ENCODE measurements at places on chromosomes 6 and 20. TPM values are rescaled to one million over a fixed set of nuclear protein-coding genes. Genes with fewer than 3 reads are reported as not detected.

Gene IL20RA
- total RNA-seq: 0.35 TPM

- H3K27me3 ChIP-seq: no peaks in the 10 kb centered on the region
- no peak overlapping the region for H3K27ac ChIP-seq
- H3K4me3 ChIP-seq: no peak overlapping the region
- DNase-seq: no peak
- no peaks in the 10 kb centered on the region for H3K36me3 ChIP-seq
Observed at GRCh38 chr20:60115451-60115850, 157.2 kb downstream of the CDH26 start.

- H3K36me3 ChIP-seq: no peaks in the 10 kb centered on the region
- H3K4me1 ChIP-seq: no peaks in the 10 kb centered on the region
- no peak overlapping the region for H3K27ac ChIP-seq
- H3K4me3 ChIP-seq: no peak overlapping the region
Observed at GRCh38 chr6:127023001-127023778, 95.3 kb upstream of the RSPO3 start.

Gene SLCO4A1
- total RNA-seq: 3.1 TPM

DNA sequence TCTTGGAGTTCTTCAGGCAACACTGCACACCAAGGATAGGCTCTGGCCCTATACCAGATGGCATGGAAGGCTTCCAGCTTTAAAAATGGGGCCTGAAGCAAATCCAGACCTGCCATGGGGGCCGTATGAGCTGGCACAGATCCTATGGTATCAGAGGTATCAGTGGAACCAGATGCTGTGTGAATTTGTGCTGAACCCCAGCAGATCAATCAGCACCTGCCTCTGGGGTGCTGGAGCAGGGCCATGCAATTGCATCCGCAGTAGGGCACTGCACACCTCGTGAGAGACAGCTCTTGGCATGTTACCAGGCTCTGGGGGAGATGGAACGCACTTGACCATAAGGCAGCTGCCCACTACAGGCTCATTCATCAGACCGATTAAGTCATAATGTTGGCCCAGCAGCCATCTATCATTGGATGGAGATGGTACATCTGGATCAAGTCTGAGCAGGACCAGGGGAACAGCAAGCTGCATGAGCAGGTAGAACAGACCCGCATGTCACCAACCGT is 221.5 kb downstream of the MYLK4 start:
- no peaks in the 10 kb centered on the region for H3K36me3 ChIP-seq
- H3K4me1 ChIP-seq: no peaks in the 10 kb centered on the region
- H3K4me3 ChIP-seq: no peak overlapping the region
- no peaks in the 10 kb centered on the region for H3K27me3 ChIP-seq

DNA sequence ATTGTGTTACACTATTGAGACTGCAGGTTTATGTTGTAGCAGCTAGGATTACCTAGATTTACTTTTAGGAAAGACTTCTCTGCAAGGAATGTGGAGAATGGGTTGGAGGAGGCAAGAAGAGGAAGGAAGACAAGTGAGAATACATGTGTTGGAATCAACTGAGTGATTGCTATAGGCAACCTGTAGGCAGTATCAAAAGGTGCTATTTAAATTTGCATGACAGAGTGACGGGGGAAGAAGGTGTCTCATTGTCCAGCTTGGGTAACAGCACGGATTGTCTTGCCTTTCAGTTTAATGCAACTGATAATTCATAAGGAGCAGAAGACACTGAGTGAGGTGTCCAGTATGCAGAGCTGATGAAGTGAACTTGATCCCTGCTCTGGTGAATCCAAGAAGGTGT is 19.4 kb downstream of the SERPINB9 start:
- no peak for DNase-seq
- H3K27ac ChIP-seq: no peak overlapping the region

DNA sequence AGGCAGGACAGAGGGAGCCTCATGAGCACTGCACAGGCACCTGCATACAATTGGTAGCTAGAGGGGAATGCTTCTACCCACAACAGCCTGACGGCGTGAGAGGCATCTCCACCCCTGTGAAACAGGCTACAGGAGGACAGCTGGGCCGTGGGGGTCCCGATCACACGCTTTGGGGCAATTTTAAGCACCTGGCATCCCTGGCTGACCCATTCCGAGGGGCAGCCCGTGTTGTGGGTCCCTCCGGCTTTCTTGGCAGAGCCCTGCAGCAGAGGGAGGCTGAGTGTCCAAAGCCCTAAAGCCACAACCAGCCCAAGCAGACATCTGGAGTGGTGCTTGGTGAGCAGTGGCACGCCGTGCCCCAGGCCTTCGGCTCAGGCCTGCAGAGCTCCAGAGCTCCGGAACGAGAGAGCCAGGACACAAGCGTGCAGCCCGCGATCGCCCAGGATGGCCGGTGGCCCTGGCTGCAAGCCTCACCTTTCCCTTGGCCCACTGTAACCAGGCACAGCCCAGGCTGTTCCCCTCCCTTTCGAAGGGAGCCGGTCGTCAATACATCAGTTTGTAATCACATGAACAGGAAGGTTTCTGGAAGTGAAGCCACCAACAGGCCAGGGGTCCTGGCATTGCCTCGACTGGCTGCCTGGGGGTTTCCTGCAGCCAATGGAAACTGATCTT is 81.4 kb downstream of the DLL1 start:
- H3K36me3 ChIP-seq: no peaks in the 10 kb centered on the region
- DNase-seq: peak; percentile 45
- no peak overlapping the region for H3K27ac ChIP-seq
- H3K27me3 ChIP-seq: no peaks in the 10 kb centered on the region

DNA sequence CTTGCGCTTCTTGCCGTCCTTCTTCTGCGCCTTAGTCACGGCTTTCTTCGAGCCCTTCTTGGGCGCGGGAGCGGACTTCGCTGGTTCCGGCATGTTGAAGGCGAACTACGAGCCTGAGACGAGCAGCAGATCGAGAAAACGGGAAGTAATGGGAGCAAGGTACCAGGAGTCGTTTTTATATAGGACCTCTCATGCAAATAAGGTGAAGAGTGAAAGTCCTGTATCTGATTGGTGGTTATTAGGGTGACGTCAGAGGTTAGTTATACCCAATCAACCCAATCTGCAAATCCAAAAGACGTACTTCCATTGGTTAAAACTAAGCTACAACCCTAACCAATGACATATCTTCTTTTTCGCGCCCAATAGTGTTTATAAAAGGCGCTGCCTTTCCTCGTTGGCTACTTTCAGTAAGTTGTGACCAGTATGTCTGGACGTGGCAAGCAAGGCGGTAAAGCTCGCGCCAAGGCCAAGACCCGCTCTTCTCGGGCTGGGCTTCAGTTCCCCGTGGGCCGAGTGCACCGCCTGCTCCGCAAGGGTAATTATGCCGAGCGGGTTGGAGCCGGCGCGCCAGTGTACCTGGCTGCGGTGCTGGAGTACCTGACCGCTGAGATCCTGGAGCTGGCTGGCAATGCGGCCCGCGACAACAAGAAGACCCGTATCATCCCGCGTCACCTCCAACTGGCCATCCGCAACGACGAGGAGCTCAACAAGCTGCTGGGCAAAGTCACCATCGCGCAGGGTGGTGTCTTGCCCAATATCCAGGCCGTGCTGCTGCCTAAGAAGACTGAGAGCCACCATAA is 100.6 kb upstream of the PRSS16 start:
- H3K27me3 ChIP-seq: no peaks in the 10 kb centered on the region
- peak; percentile 79 for DNase-seq
- peaks cover 5% of the 10 kb centered on the region for H3K4me1 ChIP-seq

GRCh38 chr6:20362623-20363022 is 39.1 kb upstream of the E2F3 start:
- no peak overlapping the region for H3K4me3 ChIP-seq
- no peak overlapping the region for H3K27ac ChIP-seq
- H3K36me3 ChIP-seq: no peaks in the 10 kb centered on the region
- DNase-seq: no peak
- H3K4me1 ChIP-seq: no peaks in the 10 kb centered on the region

Data from heart left ventricle (tissue), 16 donors.